Activated CD4-positive, alpha-beta T cell treated with anti-CD3 and anti-CD28 coated beads for 1 hour (primary cell): ENCODE measurements at places on chromosomes 13 and 19.

DNA sequence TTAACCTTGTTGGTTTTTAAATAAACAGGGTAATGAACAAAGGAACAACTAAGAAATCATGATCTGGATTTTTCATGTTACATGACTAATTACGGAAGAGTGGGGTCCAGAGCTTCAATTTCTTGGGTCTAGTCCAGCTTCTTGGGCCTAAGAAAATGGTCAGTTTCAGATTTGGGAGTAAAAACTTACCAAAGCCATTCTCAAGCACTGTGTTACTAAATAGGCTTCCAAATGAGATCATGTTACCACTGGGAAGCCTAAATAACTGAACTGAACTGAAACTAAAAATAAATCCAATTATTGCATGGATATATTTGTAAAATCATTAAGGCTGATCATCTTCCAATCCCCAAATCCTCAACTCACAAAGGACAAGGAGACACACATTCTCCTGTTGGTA lies 13.9 kb downstream of the TBC1D4 start:
- no peak for DNase-seq

DNA sequence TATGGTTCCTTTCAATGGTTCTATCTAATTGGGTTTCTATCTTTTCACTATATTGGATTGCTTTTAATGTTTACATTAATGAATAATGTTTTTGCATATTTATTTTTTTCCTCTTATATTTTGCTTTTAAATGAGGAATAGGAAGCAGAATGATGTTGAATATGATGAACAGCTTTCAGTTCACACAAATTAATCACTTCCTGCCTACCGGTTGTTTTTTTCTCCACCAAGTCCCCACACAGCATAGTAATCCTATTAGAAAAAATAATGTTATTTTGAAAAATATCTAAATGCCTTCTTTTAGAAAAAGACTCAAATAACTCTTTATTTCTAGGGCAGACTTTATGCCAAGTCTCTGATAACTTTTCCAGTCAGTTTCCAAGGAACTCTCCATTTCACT lies 184.9 kb upstream of the MIR17HG start:
- DNase-seq: no peak

- DNase-seq: no peak
Observed at GRCh38 chr19:38304866-38305429, 897 bp downstream of the C19orf33 start.

DNA sequence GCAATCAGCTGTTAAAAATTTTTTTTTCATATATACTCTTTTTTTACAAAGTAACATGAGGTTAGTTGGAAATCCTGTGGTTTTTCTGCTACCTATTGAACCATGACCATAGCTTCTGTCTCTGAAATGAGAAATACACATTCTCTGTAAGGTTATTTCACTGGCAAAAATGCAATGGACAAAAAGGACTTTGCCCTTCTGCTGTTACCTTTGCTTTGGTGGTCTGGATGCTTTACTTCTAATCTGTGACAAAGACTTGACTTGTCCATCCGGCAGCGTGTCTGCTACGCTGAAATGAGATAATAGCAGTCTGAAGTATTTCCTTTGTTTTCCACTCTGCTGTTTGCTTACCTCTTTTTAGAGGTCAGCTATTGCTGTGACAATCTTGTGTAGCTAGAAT lies 412.8 kb downstream of the SLITRK6 start:
- no peak for DNase-seq

GRCh38 chr19:51564791-51565190 lies 6.3 kb upstream of the ZNF175 start:
- no peak for DNase-seq

GRCh38 chr13:102003848-102004570 lies 397.8 kb downstream of the FGF14 start:
- no peak for DNase-seq

DNA sequence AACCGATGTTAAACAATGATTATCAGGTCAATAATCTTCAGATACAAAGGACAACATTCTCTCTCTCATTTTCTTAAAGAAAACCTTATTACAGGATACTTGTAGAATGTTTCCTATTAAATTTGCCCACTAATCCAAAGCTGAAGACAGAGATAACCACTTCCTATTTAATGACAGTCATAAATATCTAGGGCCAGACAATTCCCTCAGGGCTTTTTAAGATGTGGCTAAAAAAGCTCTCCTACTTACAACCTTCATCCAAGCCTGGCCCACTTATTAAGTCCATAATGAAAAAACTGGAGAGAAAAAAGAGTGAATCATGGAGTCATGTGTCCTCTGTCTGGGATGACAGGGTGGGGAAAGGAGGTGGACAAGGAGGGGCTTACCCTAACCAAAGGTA lies 235.9 kb downstream of the KLF12 start:
- no peak for DNase-seq
